Left ventricle myocardium inferior (tissue), 1 donor: ENCODE measurements at places on chromosomes 12 and 14.
A peak's percentile ranks its signal among the peaks of the same experiment; 100 is the strongest.

GRCh38 chr12:130162745-130163460 lies 639 bp downstream of the FZD10 start:
- H3K27me3 ChIP-seq: peaks cover 100% of the 10 kb centered on the region
- DNase-seq: no peak
- peaks cover 22% of the 10 kb centered on the region for H3K4me1 ChIP-seq
- peak overlapping the region; percentile 62 for H3K4me3 ChIP-seq
- no peak overlapping the region for H3K27ac ChIP-seq
- H3K36me3 ChIP-seq: no peaks in the 10 kb centered on the region

DNA sequence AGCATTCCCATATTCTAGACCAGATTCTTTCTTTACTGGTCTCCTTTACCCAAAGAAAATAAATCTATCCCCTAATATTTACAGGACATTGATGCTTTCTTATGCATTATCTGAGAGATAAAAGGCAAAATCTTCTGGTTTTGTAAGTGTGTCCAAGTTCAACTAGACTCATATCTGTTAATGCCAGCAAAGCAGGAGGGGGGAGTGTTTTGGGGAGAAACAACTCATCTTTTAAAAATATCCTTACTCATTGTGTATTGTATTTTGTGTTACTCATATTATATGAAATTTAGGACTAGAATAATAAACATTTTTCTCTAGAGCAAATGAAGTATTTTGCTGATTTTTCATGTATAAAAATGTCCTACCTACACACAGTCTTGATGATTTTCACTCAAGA lies 54.8 kb downstream of the SAMD4A start:
- no peaks in the 10 kb centered on the region for H3K27me3 ChIP-seq
- peaks cover 57% of the 10 kb centered on the region for H3K4me1 ChIP-seq
- no peak overlapping the region for H3K27ac ChIP-seq
- no peak overlapping the region for H3K4me3 ChIP-seq
- H3K36me3 ChIP-seq: no peaks in the 10 kb centered on the region

- no peak overlapping the region for H3K4me3 ChIP-seq
- H3K27ac ChIP-seq: no peak overlapping the region
- no peaks in the 10 kb centered on the region for H3K36me3 ChIP-seq
- no peaks in the 10 kb centered on the region for H3K4me1 ChIP-seq
- no peaks in the 10 kb centered on the region for H3K27me3 ChIP-seq
- no peak for DNase-seq
Measured at GRCh38 chr14:21882226-21882625, 208.6 kb upstream of the OR4E1 start.

GRCh38 chr14:94646481-94646880 lies 34.3 kb downstream of the SERPINA3 start:
- H3K27me3 ChIP-seq: peaks cover 14% of the 10 kb centered on the region
- DNase-seq: no peak
- H3K4me3 ChIP-seq: no peak overlapping the region

DNA sequence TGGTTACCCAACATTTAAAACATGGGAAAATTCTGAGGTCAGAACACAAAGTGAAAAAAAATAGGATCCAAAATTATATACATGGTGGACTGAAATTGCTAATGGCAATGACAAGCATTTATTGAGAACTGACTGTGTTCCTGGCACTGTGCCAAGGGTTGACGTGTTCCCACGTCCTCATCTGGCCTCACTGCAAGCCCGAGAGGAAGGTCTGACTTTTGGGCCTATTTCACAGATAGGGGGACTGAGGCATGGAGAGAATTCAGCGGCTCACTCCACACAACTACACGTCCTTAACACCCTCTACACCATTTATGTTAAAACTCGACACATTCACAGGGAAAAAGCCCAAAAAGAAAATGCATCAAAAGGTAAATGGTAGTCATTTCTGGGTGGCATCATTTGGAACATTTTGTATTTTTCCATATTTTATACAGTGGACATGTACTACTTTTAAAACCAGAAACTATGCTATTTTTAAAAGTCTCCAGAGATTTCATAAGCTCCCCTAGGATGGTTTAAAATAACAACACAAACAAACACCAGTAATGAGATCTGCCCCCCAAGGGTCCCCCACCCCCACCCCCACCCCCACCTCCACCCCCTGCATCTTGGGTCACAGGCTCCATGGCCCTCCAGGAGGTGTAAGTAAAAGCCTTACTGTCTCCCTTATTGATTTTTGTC lies 27.7 kb downstream of the CLMN start:
- peak overlapping the region; percentile 2 for H3K4me3 ChIP-seq
- peak overlapping the region; percentile 87 for H3K27ac ChIP-seq
- H3K36me3 ChIP-seq: no peaks in the 10 kb centered on the region
- H3K4me1 ChIP-seq: peaks cover 36% of the 10 kb centered on the region
- no peaks in the 10 kb centered on the region for H3K27me3 ChIP-seq
